ENCODE measurements at places on chromosomes 11 and 22. TPM values are rescaled to one million over a fixed set of nuclear protein-coding genes. Genes with fewer than 3 reads are reported as not detected.

GRCh38 chr22:39620924-39621690 is 50.6 kb downstream of the CACNA1I start:
- no peaks in the 10 kb centered on the region for H3K36me3 ChIP-seq
- H3K4me3 ChIP-seq: no peak overlapping the region
- no peak overlapping the region for H3K27ac ChIP-seq

- H3K4me3 ChIP-seq: no peak overlapping the region
- no peaks in the 10 kb centered on the region for H3K4me1 ChIP-seq
- H3K36me3 ChIP-seq: no peaks in the 10 kb centered on the region
- no peak for DNase-seq
- H3K27me3 ChIP-seq: peaks cover 2% of the 10 kb centered on the region
Observed at GRCh38 chr11:20627701-20628100, 28.3 kb downstream of the SLC6A5 start.

- H3K4me3 ChIP-seq: no peak overlapping the region
- no peaks in the 10 kb centered on the region for H3K4me1 ChIP-seq
- H3K36me3 ChIP-seq: no peaks in the 10 kb centered on the region
- no peak for DNase-seq
Observed at GRCh38 chr11:59413646-59414045, 12.6 kb downstream of the OR5A2 start.

- H3K36me3 ChIP-seq: no peaks in the 10 kb centered on the region
- peaks cover 5% of the 10 kb centered on the region for H3K4me1 ChIP-seq
- no peaks in the 10 kb centered on the region for H3K27me3 ChIP-seq
- H3K4me3 ChIP-seq: no peak overlapping the region
- no peak overlapping the region for H3K27ac ChIP-seq
Observed at GRCh38 chr11:64593156-64594105, 2.4 kb downstream of the SLC22A12 start.

DNA sequence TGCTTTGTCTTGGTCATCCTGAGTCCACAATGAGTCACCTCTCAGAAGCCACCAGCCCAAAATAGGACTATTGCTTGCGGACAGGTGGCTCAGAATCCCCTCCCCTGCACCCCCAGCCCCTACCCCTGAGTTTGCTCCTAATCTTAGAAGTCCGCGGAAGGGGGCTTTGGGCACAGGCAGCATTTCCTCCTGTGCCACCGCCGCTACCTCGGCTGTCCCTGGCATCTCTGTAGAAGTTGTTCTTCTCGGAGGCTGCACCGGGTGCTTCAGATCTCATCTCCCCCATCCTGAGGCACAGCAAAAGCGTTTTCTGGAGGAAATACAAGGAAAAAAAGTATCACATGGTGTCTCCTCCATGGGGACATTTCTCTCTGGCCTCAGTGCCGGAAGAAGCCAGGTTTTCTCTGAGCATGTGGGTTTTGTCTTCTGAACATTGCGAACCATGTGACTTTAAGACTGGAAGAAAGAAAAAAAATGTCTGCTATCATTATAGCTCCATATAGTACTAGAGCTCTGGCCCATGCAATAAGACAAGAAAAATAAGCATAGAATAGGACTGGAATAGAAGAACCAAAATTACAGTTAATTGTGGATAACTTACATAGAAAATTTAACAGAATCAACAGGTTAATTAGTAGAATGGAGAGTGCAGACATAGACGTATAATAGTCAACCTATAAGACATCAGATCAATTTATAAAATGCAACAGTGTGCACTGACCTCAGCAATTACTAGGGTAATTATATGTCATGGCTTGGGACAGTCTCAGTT is 63.2 kb downstream of the SHISAL1 start:
- H3K27me3 ChIP-seq: no peaks in the 10 kb centered on the region
- H3K27ac ChIP-seq: no peak overlapping the region
- no peaks in the 10 kb centered on the region for H3K36me3 ChIP-seq
- H3K4me3 ChIP-seq: no peak overlapping the region
- no peaks in the 10 kb centered on the region for H3K4me1 ChIP-seq

- no peak overlapping the region for H3K27ac ChIP-seq
- no peaks in the 10 kb centered on the region for H3K4me1 ChIP-seq
- H3K27me3 ChIP-seq: no peaks in the 10 kb centered on the region
- H3K36me3 ChIP-seq: no peaks in the 10 kb centered on the region
Observed at GRCh38 chr11:35317253-35317652, 102.1 kb downstream of the SLC1A2 start.

- H3K27ac ChIP-seq: peak overlapping the region; percentile 10
- peaks cover 2% of the 10 kb centered on the region for H3K36me3 ChIP-seq
- no peaks in the 10 kb centered on the region for H3K27me3 ChIP-seq
- no peak overlapping the region for H3K4me3 ChIP-seq
Observed at GRCh38 chr11:47466701-47467250, 17.8 kb upstream of the RAPSN start.

GRCh38 chr11:108370315-108370714 is 97.0 kb downstream of the C11orf65 start:
- H3K4me3 ChIP-seq: no peak overlapping the region
- no peak overlapping the region for H3K27ac ChIP-seq
- no peak for DNase-seq

DNA sequence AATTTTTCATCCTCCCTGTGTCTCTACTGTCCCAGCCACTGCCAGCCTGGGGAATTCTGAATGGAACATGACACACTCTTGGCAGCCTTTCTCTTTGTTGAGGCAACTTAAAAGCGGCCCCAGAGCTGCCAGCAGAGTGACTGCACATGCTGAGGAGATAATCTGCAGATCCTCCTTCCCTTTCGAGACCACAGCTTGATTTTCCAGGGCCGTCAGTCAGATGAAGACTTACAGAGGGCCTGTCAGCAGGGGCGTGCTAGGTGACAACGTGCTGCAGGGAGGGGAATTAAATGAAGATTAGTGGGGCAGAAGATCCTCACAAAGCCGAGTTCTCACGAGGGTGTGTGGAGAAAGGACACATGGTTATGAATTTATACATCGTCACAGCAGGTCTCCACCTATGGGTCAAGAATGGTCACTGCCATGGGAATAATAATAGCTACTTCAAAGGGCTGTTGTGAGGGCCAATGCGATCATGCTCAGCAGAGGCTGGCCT is 193.5 kb upstream of the PITPNB start:
- no peak overlapping the region for H3K27ac ChIP-seq
- H3K4me1 ChIP-seq: no peaks in the 10 kb centered on the region
- no peaks in the 10 kb centered on the region for H3K27me3 ChIP-seq

DNA sequence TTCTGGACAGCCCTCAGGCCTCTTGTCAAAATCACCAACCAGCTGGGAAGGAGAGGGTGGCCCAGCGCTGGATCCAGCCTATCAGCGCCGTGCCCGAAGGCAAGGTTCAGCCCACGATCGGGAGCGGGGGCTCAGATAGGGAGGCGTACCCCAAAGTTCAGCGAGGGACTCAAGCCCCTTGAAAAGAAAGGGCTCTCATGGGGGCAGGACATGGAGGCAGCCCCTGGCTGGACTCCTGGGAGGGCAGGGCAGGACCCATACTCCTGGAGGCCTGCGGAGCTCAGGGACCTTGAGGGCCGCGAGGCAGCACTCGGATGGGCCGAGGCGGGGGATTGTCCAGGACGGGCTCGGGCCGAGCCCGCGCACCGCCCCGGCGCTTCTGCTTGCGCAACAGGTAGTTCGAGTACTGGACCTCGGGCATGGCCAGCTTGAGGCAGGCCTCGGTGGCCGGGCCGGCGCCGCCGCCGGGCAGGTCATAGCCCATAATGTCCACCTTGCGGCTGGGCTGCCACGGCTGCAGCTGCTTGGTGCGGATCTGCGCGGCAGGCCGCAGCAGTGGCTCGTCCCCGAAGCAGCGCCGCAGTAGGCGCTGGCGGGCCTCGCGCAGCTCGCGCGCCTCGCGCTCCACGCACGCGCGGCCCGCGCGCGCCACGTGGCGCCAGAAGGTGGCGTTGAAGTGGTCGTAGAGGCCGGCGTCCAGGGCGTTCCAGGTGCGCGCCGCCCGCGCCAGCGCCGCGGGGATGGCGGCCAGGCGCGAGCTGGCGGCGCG is 6.5 kb downstream of the GAL3ST3 start:
- H3K4me1 ChIP-seq: 0 out of 2 replicates have a peak, but pooled peaks cover 4% of the 10 kb centered on the region
- no peaks in the 10 kb centered on the region for H3K36me3 ChIP-seq
- no peaks in the 10 kb centered on the region for H3K27me3 ChIP-seq
- H3K4me3 ChIP-seq: no peak overlapping the region
- no peak for DNase-seq

DNA sequence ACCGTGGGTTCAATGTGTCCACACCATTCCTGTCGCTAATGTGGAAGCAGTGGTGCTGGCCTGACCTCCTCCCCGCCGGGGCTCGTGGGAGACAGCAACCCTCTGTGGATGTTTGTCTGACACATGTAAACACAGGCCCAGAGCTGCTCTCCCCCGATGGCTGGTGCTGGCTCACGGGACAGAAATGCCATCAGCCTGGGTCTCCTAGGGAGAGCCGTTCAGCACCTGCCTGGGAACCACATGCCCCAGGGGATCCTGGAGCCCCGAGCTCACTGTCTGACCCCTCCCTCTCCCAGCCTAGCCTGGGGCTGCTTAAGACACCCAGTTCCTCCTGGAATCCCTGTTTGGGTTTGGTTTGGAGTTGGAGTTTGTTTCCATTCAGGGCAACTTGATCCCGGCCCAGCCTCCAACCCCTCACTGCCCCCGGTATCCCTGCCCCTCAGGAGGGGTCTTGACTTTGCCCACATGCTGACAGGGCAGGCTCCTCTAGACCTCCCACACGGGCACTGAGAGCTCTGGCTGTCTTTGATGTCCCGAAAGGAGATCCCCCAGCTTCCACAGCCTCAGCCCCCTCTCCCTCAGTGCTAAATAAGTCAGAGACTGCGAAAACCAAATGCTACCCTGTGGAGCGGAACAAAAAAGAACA is 50.9 kb upstream of the WNT11 start:
- no peaks in the 10 kb centered on the region for H3K36me3 ChIP-seq
- DNase-seq: peak; percentile 33
- H3K4me1 ChIP-seq: no peaks in the 10 kb centered on the region
- no peak overlapping the region for H3K27ac ChIP-seq

- no peaks in the 10 kb centered on the region for H3K27me3 ChIP-seq
- no peak for DNase-seq
- H3K4me3 ChIP-seq: no peak overlapping the region
Observed at GRCh38 chr22:39115977-39116621, 19.1 kb downstream of the APOBEC3H start.

GRCh38 chr11:69365558-69365957 is 71.6 kb downstream of the MYEOV start:
- H3K27me3 ChIP-seq: no peaks in the 10 kb centered on the region
- DNase-seq: no peak
- no peak overlapping the region for H3K4me3 ChIP-seq
- H3K27ac ChIP-seq: no peak overlapping the region
- H3K4me1 ChIP-seq: peaks cover 10% of the 10 kb centered on the region

DNA sequence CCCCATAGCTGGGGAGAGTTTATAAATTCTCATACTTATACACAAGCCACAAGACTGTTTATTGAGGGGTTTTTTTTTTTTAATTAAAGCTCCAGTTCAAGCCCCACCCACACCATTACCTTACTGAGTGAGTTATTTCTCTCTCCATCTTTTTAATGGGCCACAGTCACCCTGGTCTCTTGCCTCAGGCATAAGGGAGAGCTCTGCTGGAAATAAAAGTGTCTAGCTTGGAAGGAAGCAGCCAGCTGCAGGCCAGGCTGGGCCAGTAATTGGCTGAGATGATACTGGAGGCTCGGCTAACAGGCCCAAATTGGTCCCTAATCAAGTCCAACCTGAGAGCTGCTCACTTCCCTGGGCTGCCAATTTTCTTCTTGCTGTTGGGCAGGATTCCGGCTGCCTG is 174.1 kb downstream of the INSC start:
- H3K4me3 ChIP-seq: no peak overlapping the region
- no peaks in the 10 kb centered on the region for H3K4me1 ChIP-seq

GRCh38 chr22:49480896-49481658 is 346.6 kb downstream of the BRD1 start:
- H3K27me3 ChIP-seq: no peaks in the 10 kb centered on the region
- DNase-seq: no peak
- no peak overlapping the region for H3K27ac ChIP-seq
- no peaks in the 10 kb centered on the region for H3K4me1 ChIP-seq
- no peaks in the 10 kb centered on the region for H3K36me3 ChIP-seq

DNA sequence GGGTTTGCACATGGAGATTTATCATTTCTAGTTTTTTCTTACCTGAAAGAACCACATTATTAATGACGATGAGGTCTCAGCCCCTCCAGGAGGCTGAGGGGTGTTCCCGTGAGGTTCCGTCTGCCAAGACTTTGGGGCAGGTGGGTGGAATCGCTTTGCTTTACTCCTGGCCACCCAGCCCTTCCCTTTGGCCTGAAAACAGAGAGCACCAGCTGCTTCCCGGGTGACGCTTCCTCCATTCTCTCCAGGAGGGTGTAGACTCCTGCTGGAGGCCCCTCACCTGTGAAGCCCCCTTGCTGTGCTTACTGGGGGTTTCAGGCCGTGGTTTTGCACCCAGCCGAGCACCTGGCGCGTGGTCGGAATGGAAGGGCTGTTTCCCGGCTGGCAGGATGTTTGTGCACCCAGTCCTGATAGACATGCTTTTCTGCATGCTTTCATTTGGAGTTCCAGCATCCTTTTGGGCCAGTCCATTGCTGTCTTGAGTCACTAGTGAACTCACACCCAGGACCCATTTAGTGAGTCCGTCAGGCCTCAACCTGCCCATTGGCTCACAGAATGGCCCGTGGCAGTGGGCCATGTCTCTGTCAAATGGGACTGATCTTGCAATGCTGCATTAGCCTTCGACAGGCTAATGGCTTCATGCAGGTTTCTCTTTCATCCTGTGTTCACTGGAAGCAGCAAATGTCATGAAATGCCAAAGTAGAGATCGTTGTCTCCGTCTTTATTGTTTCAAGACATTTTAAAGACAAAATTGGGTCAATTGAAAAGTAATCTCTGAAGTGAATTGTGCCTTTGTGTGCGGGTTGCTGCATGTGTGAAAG is 360.8 kb downstream of the TBC1D22A start:
- H3K36me3 ChIP-seq: no peaks in the 10 kb centered on the region
- no peaks in the 10 kb centered on the region for H3K27me3 ChIP-seq
- H3K27ac ChIP-seq: peak overlapping the region; percentile 97
- H3K4me1 ChIP-seq: peaks cover 10% of the 10 kb centered on the region
- DNase-seq: no peak

DNA sequence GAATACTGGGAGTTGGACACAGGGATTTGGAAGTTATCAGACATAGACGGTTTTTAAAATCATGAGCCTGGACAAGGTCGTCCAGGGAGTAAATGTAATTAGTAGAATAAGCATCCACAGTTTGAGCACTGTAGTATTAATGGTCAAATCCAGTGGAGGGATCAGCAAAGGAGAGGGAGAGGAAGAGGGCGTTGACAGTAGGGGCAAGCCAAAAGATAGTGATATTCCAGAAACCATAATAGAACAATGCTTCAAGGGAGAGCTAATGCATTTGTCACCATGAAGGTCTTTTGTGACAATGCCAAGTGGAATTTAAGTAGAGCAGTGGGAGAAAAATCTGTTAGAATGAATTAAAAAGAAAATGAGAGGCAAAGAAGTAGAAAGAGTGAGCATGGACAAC is 68.9 kb upstream of the SLC5A12 start:
- H3K4me1 ChIP-seq: no peaks in the 10 kb centered on the region
- no peak overlapping the region for H3K27ac ChIP-seq
- no peaks in the 10 kb centered on the region for H3K36me3 ChIP-seq
- no peak for DNase-seq

PRR33 gene
- total RNA-seq: not detected

OR52I1 gene
- total RNA-seq: not detected

DPP3 gene
- 106 TPM for total RNA-seq

NEFH gene
- not detected for total RNA-seq

MMP11 gene
- 11.3 TPM for total RNA-seq

APOL6 gene
- 13.9 TPM for total RNA-seq

Measured in Caco-2 (cell line).